SJCRH30 (cell line): ENCODE measurements at places on chromosomes 3 and 15. TPM values are rescaled to one million over a fixed set of nuclear protein-coding genes. Genes with fewer than 3 reads are reported as not detected.

DNA sequence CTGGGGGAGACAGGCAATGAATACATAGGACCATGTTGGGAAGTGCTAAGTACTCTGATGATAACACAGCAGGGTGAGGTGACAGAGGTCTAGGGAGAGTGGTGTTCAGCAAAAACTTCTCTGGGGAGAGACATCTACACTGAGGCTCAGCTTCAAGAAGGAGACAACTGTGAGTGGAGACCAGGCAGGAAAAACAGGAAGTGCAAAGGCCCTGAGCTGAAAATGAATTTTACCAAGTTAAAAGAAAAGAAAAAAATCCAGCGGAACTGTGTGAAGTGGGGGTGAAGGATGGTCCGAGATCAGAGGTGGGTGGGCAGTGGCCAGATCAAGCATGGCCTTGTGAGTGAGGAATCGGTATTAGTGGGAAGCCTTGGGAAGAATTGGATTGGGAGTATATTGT lies 110.1 kb upstream of the CLSTN2 start:
- H3K27me3 ChIP-seq = 0 out of 2 replicates have a peak, but pooled peaks cover 4% of the 10 kb centered on the region
- DNase-seq = no peak
- H3K27ac ChIP-seq = no peak overlapping the region
- no peaks in the 10 kb centered on the region for H3K36me3 ChIP-seq
- 0 out of 2 replicates have a peak, but pooled peaks cover 5% of the 10 kb centered on the region for H3K4me1 ChIP-seq
- no peak overlapping the region for H3K4me3 ChIP-seq

- no peaks in the 10 kb centered on the region for H3K27me3 ChIP-seq
- H3K4me3 ChIP-seq = no peak overlapping the region
- no peaks in the 10 kb centered on the region for H3K36me3 ChIP-seq
- H3K4me1 ChIP-seq = peaks cover 5% of the 10 kb centered on the region; the same call in 1 of the 2 replicates
- DNase-seq = peak; percentile 65
These were observed 12.0 kb upstream of the NRG4 start for GRCh38 chr15:76024021-76024768.

GRCh38 chr15:98586066-98586465 lies 62.3 kb upstream of the IGF1R start:
- no peaks in the 10 kb centered on the region for H3K4me1 ChIP-seq
- H3K27me3 ChIP-seq = peaks cover 5% of the 10 kb centered on the region; the same call in 1 of the 2 replicates
- no peaks in the 10 kb centered on the region for H3K36me3 ChIP-seq
- no peak for DNase-seq
- H3K27ac ChIP-seq = no peak overlapping the region
- no peak overlapping the region for H3K4me3 ChIP-seq

DNA sequence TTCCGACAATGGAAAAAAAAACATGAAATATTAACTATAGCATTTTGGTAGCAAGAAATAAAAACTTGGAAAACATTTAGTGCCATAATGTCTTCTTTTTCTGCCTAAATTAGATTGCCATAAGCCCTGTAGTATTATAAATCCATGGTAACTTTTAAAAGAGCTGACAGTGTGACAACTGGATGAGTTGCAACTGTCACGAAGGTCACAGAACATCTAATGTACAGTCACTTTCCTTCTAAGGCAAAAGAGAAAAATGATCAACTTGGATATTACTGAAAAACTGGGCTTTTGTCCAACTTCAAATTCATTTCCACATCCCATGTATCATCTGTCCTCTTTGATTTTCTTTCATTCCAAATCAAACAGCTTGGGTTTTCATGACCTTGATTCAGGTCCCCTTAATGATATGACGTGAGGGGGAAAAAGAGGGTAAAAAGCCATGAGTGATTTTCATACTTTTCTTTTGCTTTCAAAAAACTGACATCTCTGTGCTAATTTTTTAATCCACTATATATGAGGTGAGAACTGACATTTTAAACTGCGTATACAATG lies 602 bp downstream of the CPB1 start:
- DNase-seq = no peak
- H3K27ac ChIP-seq = no peak overlapping the region
- no peaks in the 10 kb centered on the region for H3K4me1 ChIP-seq
- H3K4me3 ChIP-seq = no peak overlapping the region
- H3K36me3 ChIP-seq = no peaks in the 10 kb centered on the region
- no peaks in the 10 kb centered on the region for H3K27me3 ChIP-seq

- H3K4me3 ChIP-seq = no peak overlapping the region
- no peaks in the 10 kb centered on the region for H3K36me3 ChIP-seq
- no peaks in the 10 kb centered on the region for H3K4me1 ChIP-seq
- DNase-seq = no peak
- no peaks in the 10 kb centered on the region for H3K27me3 ChIP-seq
- H3K27ac ChIP-seq = no peak overlapping the region
These were observed 36.3 kb upstream of the MASP1 start for GRCh38 chr3:187327845-187328244.

The FOXB1 gene
- total RNA-seq = 0.51 and 0.76 TPM in 2 replicates

The NRROS gene
- not detected in 2 replicates for total RNA-seq

The MINAR1 gene
- 0.69 and 0.79 TPM in 2 replicates for total RNA-seq

The ACSBG1 gene
- total RNA-seq = 0.08 and 0.63 TPM in 2 replicates

The SYNPR gene
- not detected in 2 replicates for total RNA-seq

The PLSCR2 gene
- not detected in 2 replicates for total RNA-seq
